Esophagus squamous epithelium (tissue), 5 donors: ENCODE measurements at places on chromosomes 6 and 20.

DNA sequence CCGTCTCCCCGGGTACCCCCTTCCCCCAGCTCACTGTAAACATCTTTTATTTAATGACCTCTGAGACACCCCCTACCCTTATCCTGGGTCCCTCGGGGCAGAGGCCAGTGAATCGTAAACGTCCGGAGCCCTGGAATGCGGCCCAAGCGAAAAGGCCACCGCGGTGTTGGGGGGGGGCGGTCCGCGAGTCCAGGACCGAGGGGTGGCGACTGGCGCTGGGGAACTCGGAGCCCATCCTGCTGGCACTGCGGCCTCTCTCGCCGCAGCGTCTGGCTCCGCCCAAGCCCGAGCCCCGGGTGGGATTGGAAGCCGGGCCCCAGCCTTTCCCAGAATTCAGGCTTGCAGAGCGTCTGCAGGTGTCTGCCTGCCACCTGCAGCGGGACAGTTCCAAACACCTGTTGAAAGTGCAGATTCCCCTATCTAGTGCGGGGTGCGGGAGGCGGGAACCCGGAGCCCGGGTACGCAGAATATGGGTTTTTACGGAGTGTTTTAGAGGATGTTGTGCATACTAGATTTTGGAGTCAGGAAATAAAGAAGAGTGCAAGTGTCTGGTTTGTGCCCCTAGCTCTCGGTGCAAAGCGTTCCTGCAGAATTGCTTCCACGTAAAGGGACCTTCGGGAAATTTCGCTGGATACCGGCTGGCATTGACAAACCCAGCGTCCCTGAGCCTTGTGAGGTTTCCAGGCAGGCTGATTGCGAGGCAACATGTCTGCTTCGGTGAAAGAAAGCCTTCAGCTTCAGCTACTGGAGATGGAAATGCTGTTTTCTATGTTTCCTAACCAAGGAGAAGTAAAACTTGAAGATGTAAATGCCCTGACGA lies 800 bp downstream of the RWDD2A start:
- no peak for DNase-seq

DNA sequence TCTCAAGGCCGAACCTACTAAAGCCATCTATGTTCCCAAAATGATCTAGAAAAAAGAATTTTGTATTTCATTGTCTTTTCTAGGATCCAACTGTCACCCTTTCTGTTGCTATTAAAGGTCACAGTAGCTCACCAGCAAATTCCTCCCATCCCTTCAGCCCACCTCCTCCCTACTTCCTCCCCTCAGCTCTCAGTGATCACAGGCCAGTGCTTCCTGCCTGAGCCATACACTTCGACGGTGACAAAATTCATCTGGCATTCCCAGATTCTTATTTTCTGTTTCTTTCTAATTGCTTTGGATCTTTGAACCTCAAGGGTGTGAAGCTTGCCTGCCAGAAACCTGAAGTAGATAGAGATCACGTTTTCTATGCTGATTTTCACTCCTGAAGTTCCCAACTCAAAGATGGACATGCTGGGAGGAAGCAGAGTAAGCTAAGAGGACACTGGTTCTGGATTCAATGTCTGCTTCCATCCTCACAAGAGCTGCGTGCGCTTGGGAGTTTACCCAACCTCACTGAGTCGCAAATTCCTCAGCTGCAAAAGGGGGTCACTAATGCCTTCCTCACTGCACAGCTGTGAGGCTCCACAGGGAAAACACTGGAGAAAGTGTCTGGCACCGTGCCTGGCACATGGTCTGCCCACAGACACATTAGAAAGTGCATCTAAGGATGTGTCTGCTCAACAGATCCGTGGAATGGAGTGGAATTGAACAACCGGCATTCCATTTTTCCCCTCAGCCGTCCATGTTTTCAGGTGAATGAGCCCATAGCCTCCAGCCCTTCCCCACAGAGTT lies 34.5 kb downstream of the MDGA1 start:
- DNase-seq: no peak

- no peak for DNase-seq
These were observed 804 bp downstream of the C6orf141 start for GRCh38 chr6:49551078-49551865.

GRCh38 chr6:15775741-15776140 lies 112.9 kb upstream of the DTNBP1 start:
- no peak for DNase-seq

- DNase-seq: no peak
These were observed 38.9 kb downstream of the STK35 start for GRCh38 chr20:2140561-2140960.

DNA sequence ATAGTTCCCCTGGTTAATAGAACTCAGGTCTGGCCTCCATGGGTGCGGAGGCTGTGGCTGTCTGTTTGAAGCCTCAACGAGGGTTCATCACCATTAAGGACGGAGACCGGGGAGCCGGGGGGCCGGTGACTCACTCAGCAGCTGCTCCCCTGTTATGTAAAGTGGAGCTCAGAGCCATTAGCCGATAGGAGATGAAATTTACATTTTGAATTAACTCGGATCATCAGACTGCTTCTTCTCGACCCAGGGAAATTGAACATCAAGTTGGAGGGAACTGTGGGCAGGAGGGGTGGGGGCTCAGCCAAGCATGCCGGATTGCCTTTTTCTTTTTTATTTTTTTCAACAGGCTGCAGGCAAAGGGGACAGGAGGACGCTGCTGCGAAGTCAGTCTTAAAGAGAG lies 12.3 kb downstream of the PCK1 start:
- no peak for DNase-seq

DNA sequence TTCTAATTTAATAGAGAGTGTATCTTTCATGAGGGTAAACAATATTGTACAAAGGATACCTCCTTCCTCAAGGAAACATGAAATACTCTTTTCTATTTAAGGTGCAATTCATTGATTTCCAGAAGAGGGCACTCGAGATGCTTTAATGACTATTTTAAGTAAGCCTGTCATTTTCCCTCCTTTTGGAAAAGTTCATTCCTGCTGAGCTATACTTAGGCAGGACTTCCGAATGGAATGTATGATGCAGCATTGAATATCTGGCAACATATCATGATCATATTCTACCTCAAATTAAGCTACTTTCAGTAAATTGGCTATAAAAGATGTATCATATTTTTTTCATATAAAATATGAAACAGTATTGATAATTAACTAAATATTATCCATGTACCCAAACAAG lies 5.0 kb downstream of the DST start:
- no peak for DNase-seq

DNA sequence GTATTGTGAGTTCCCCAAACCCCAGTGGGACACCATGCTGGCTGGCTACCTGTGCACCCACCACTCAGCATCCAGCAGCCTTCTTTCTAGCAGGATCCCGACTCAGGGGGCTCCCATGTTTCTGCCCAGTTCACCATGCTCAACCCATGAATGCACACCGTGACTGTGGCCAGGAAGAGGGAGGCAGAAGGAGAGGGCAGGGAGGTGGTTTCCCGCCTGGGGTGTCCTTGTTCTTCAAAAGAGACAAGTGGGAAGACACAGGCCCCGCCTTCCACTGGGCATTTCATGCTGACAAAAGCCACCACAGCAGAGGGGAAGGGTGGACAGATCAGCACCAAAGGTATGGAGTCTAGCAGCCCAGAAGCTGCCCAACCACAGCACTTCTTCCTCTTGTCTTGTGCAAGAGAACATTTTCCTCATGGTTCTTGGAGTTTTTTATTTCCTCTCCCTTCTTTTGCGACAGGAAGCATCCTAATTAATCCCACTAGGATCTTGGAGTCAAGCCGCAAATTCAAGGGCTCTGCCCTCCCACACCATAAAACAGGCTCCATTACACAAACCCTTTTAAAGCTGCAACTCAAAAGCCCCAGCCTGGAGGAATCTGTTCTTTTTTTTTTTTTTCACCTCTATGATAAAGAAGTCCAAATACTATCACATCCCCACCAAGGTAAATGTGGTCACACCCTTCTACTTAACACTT lies 13.5 kb upstream of the ANKRD60 start:
- no peak for DNase-seq

DNA sequence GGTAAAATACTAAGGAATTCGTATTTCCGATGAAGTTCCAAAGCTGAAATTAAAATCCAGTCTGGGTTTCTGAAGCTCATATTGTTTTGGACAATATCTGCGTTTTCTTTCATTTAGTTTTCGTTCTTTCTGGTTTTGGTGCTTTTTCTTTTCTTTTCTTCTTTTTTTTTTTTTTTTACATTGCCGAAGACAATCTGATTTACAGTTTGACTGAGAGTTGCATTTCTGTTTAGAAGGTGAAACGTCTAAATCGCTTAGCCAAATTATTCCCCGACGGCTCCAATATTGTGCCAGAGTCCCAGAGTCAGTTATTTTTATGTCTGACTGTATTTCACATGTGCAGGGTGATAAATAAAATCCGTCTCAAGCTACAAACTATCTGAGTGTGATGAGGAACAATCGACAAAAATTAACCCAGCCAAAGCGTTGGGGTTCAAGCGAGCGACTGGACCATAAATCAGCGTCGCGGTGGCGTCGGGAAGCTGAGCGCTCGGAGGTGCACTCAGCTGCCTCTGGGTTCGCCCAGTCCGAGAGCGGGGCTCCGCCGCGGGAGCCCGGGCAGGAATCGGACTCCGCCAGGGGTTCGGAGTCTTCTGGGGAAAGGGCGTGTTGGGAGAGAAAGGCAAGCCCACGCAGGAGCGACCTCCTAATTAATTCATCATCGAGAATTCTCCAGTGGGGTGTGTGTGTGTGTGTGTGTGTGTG lies 8.2 kb upstream of the TBX18 start:
- DNase-seq: no peak

GRCh38 chr6:81984599-81984998 lies 232.1 kb upstream of the TENT5A start:
- no peak for DNase-seq

DNA sequence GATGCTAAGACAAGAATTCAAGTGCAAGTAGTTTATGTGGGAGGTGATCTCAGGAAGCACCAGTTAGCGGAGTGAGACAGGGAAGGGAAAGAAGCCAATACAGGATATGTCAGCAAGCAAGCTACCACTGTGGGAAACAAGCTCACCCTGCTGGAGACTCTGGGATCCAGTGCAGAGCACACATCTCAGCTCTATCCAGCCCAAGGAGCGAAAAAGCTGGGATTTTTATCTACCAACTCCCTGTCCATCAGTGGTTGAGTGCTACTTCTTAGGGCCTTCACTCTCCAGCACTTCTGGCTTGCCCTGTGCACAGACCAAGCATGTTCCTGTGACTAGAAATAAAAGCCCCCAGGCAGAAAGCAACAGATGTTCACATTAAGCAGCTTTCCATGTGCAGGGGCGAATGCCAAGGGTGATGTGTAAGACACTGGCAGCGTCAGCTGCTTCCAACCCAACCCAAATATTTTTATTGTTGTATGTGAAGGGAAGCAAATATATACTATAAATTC lies 10.8 kb upstream of the RNF24 start:
- DNase-seq: no peak

DNA sequence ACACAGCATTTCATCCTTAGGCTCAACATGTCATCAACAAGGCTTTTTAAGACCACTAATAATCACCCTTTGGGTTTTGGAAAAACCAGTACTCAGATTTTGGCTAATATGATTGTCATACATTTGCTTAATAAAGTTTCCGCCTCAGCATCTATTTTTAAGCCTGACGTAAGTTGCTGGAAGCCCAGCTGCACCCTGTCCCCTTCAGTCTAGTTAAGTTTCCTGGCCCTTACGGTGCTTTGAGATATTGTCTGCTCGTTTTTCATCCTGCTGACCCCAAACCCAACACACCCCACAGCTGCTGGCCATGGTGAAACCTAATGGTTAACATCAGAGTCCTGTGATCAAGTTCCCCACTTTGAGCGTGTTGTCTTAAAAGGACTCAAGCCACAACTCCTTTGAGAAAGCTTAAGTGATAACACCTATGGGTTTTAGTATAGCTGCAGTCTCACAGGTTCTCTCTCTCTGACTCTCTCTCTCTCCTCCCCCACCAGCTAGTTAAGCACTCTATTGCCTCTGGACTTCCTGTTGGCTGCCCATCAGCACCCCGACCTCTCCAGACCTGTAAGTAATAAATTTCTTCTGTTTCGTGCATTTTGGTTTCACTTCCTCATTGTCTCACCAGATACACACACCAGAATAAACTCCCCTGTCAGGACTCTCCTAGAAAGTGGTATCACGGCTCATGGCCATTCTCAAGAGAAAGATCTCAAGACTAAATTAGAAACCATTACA lies 802.0 kb downstream of the C6orf118 start:
- no peak for DNase-seq

DNA sequence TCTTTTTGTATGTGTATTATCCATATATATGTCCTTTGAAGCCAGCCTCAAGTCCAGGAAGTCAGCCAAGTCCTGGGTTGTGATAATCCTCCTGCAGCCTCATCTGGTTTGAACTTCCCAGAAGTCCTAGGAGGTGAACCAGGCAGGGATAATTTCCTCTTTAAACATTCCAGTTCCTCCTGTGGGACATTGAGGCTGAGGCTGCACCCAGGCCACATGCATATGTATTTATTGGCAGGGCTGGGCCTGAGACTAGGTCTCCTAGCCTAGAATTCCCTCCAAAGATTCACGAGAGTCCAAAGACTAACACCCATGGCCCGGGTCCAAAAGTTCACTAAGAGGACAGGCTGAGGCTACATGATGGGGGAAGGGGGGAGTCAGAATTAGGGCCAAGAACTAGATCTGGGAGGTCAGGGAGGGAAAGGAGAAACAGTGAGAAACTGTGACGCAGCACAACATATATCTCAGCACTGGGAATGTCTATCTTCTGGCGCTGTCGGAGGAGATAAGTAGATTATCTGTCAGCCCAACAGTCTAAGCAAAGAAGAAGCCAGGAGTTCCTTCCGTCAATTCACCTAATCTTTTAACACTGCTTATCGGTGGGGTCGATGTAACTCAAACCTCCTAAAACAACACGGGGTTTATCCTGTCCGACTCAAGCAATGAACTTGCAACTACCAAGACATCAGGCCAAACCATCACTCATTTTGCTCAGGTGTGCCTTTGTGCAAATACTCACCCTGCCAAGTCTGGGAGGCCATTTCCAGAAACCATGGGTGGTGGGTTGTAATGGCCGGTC lies 43.3 kb downstream of the SNX5 start:
- DNase-seq: no peak

- DNase-seq: no peak
These were observed 859 bp upstream of the CLPS start for GRCh38 chr6:35797837-35798526.

GRCh38 chr20:19423900-19424620 lies 211.6 kb downstream of the SLC24A3 start:
- no peak for DNase-seq

DNA sequence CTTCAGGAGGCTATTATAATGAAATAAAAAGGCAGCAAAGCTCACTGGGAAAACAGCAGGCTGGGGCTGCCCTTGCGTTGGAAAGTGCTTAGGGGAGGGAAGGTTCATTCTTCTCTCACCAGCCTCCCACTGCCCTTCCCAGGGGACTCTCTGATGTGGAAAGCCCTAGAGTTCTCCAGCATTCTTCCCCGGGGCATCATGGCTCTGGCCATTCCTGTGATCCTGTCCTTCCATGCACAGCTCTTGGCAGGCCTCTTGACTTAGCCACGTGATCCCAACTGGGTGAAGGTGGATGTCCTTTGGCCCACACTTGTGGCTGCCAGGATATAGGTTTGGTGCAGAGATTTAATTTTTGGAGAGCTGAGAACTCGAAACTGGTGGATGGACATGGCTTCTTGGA lies 58.0 kb upstream of the ZNF831 start:
- DNase-seq: no peak
